Peyer's patch (tissue), 4 donors: ENCODE measurements at places on chromosomes 2 and 18.

- no peak for DNase-seq
Measured at GRCh38 chr2:233199870-233200269, 51.6 kb upstream of the ATG16L1 start.

DNA sequence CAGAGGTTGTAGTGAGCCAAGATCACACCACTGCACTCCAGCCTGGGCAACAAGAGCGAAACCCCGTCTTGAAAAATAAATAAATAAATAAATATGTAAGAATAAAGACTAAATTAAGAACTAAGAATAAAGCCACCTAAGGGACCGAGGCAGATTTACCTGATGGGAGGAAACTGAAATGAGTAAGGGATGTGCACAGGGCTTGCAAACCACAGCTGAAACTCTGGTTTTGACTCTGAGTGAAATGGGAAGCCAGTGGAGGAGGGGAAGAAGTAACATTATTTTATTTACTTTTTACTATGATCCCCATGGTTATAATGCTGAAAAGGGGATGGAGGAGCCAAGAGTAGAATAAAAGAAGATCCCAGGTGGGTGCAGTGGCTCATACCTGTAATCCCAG is 107.3 kb downstream of the CABYR start:
- no peak for DNase-seq

- no peak for DNase-seq
Measured at GRCh38 chr2:135586148-135586547, 54.9 kb downstream of the R3HDM1 start.

DNA sequence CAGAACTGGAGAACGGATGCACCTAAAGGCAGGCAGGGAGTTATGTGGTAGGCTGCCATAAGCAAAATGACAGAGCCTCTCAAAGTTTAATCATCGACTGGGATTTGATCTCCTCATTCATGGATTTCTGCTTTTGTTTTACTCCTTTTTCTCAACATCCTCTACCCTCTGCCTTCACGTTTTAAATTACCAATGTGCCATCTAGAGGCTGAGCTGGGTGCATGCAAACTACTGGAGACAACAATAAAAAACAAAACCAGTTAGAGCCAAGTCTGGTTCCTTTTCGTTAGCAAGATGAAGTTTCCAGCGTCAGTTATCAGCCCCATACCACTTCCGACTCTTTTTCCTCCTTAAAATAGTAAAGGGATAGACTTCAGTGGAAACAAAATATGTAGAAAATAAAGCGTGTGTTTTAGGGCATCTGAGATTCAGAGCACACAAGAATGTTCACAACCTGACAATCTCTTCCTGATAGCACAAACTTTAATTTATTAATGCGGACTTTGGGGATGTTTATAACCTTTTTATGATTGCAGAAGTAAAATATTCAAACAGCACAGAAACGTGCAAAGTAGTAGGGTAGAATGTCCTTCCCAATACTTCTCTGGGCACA is 117.0 kb downstream of the LAMA1 start:
- DNase-seq = no peak
